ENCODE measurements at places on chromosomes 13 and 19.
A peak's percentile ranks its signal among the peaks of the same experiment; 100 is the strongest.

- DNase-seq, result no peak
Measured at GRCh38 chr13:48478391-48478790, 54.5 kb downstream of the RCBTB2 start.

DNA sequence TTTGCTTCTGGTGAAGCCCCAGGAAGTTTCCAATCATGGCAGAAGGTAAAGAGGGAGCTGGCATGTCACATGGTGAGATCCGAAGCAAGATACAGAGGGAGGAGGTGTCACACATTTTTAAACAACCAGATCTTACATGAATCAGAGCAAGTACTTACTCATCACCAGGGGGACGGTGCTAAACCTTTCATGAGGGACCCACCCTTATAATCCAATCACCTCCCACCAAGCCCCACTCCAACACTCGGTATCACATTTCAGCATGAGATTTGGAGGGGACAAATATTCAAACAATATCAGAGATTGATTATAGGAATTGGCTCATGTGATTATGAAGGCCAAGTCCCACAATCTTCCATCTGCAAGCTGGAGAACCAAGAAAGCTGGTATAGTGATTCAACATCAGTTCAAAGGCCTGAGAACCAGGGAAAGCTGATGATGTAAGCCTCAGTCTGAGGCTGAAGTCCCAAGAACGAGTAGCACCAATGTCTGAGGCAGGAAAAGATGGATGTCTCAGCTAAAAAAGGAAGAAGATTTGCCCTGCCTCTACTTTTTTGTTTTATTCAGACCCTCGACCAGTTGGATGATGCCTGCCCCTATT is 58.6 kb upstream of the WDFY2 start:
- no peak for DNase-seq

DNA sequence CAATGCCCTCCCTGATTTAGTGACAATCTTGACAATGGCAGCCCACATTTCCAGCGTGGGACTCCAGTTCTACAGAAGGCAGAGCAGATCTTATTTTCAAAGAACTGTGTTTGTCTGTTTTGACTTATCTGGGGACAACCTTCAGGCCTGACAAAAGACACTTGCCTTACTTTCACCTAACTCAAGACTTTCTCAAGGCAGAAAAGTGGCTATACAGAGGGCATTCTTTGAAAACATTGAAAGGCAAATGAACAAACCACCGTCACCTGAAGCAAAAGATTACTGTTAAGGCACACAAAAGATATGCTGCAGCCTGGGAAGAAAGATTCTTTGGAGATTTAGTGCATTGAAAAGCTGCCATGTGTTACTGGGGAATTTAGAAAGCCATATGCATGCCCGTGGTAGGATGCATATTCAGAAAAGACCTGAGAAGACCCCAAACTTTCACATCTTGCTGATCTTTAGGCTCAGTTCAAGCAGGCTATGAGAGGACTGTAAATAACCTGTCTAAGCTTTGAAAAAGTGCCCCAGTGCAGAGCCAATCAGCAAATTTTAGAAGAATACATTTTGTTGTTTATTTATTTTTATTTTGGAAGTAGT is 82.8 kb downstream of the TSC22D1 start:
- no peak for DNase-seq

DNA sequence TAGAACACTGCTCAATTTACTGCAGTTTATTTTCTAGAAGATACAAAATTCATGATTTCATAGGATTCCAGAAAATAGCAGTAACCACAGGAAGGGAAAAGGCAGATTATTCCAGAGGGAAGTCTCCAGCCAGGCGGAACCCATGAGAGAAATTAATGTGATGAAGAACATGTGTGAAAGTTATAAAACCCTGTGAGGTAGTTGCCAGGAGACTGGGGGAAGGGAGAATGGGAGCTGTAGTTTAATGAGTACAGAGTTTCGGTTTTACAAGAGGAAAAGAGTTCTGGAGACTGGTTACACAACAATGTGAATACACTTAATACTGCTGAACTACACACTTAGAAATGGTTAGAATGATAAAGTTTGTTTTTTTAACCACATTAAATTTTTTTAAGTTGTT is 14.2 kb upstream of the PDX1 start:
- DNase-seq, result no peak

DNA sequence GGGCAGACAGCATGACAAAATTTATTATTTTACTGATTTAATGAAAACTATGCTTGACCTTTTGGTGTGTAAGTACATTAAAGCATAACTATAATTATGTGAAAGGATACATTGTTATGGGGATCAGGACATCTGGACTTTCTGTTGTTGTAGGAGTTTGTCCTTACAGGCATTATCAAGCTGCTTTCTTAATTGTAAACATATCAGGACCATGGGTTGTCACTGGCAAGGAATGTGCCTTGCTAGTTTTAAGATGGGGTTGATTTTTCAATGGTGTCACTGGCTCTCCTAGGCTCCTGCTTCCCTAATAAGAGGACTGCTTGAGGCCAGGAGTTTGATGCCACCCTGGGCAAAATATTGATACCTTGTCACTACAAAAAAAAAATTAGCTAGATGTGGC is 32.6 kb downstream of the KBTBD6 start:
- no peak for DNase-seq

DNA sequence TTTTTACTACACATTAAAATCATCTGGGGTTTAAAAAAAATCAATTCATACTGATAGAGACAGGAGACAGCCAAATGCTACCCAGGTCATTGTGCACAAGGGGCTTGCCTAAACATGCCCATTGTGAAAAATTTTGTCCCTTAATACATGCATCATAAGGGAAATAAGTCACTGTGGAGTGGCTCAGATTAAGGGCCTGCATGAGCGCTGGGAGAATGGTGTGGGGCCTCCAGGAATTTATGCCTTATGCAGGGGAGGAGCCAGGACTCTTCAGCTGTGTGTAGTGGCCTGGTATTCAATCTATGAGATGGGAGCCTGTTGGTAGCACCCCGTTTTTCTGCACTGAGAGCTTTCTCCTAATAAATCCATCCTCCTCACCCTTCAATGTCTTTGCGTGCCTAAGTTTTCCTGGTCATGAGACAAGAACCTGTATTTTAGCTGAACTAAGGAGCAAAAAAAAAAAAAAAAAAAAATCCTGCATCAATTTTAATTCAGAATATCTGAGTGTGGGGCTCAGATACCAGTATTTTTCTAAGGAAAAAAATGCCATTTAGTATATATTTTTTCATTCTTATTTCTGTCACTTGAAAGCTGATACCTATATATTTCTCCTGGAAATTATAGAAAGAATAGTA is 997.6 kb upstream of the ATXN8OS start:
- DNase-seq, result no peak

DNA sequence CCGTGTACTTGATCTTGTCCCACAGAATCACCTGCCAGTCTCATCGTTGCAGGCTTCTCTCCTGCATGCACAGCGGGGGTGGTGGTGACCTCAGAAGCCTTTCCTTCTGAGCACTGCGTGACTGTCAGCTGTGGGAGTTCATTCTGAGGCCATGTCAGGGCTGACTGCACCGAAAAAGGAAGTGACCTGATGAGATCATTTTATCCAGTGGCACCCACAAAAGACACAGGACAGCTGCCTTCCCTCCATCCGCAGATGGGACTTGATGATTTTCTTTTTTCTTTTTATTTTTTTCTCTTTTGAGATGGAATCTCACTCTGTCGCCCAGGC is 89.7 kb downstream of the RAB20 start:
- no peak for DNase-seq

- no peak for DNase-seq
Measured at GRCh38 chr19:30640252-30640965, 268.2 kb downstream of the ZNF536 start.

DNA sequence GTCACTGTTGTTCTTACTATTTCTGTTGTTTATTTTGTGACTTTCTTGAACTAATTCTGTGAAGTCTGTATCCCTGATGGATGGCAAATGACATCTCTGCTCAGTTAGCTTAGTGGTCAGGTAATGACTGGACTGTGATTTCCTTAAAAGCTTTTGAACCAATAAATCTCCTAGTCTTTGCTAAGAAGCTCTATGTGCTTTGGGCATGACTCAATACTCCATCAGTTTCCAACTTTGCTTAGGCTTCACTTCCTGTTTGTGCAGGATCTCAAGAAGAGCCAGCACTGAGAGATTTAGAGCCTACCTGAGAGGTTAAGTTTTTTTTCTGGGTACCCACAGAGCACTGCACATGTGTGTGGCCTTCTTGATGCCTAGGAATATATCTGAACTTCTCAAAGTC is 329.7 kb upstream of the HTR2A start:
- no peak for DNase-seq

DNA sequence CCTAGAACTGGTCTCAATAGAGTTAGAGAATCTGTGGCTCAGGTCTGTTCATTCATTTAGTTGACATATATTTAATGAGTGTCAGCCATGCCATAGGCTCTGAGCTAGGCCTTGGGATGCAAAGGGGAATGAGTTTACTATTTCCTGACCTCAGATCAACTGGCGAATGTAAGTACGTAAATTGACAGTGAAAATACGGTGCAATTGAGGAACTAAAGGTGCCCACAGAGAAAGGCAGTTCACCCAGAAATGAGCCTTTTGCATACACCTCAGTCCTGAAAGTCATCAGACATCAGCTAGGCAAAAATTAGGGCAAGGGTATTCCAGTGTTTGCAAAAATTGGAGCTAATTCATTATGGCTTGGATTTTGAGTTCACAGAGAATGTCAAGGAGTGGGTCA is 20.6 kb upstream of the UPF3A start:
- no peak for DNase-seq

GRCh38 chr19:49006905-49007304 is 10.0 kb downstream of the LHB start:
- DNase-seq, result no peak

DNA sequence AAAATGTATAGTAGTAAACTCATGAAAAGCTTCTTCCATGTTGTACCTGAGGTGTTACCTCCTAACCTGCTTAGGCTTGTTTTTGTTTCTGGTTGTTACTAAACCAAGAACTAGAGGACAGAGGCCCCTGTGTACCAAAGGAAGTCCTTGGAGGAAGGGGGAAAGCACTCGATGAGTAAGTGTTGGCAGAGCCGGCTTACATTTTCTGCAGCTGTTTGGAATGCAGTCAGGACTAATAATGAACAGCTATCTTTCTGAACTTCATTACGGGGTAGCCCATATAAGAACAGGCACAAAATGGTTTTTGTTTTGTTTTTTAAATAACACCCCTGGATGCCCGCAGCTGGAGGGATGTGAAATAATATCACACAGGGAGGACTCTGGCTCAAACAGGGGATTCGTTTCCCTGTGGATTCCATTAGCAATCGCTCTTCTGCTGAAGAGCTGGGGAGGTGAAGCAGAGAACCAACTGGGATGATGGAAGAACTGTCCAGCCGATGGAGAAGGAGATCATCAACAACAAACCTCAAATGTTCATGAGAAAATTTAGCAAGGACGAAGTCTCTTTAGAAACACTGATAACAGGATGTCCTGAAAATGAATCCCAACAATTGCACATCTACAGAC is 214.2 kb upstream of the MAB21L1 start:
- no peak for DNase-seq

- peak; percentile 21 for DNase-seq
Measured at GRCh38 chr19:4338441-4339355, at the start of gene STAP2. Gene STAP2 (minus strand): TSS chr19:4338827. CDS start chr19:4338753, 74 bp downstream.

DNA sequence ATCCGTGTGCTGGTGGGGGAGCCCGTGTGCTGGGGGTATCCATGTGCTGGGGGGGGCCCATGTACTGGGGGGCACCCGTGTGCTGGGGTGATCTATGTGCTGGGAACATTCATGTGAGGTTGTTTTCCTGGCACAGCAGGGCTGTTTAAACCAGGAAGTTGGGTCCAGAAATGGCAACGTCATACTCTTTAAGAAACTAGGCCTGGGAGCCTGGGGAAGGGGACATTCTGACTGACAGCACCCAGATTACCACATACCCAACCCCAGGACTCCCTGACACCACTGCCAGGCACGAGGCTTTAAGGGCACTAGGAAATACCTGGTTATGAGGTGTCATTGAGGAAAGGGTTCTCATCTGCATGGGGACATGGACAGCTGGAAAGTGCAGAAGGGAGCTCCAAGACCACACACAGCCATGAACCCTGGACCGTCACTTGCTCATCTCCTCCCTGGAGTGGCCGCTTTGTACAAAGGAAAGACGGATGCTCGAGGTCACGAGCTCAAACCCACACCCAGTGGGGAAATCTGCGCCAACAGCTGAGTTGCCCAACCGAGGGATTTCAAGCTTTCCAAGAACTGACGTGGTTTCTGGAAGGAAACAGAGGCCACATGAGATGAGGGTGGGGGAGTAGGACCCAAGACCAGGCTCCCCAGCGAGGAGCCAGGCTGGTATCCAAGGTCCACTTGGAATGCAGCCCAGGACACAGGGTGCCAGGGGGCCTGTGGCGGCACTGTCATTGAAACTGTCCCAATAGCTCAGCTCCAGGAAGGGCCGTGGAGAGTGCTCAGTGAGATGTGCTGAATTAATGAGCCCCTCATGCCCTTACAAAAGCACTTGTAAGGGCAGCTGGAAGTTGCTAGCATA is 40.9 kb downstream of the RAB20 start:
- no peak for DNase-seq

GRCh38 chr19:32164384-32164992 is 180.9 kb upstream of the ZNF507 start:
- DNase-seq, result no peak

- DNase-seq, result no peak
Measured at GRCh38 chr19:32404933-32405430, 588 bp upstream of the DPY19L3 start.

DNA sequence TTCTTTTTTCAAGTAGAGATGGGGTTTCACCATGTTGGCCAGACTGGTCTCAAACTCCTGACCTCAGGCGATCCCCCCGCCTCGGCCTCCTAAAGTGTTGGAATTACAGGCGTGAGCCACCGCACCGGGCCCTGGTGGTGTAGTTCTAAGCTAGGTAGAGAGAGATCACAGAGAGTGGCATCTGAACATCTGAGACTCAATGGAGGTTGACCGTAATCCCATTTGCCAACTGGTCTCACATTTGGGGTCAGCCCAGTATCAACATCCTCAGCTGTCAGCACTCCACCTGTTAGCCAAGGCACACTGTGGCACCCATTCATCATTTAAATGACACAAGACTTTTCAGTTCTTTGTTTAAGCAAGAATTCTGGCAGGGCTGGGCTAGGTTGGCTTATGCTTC is 8.1 kb downstream of the SELENOW start:
- DNase-seq, result no peak

- DNase-seq, result no peak
Measured at GRCh38 chr19:45814166-45814780, 835 bp downstream of the RSPH6A start.

- DNase-seq, result no peak
Measured at GRCh38 chr19:46205183-46205984, 24.2 kb upstream of the IGFL1 start.

DNA sequence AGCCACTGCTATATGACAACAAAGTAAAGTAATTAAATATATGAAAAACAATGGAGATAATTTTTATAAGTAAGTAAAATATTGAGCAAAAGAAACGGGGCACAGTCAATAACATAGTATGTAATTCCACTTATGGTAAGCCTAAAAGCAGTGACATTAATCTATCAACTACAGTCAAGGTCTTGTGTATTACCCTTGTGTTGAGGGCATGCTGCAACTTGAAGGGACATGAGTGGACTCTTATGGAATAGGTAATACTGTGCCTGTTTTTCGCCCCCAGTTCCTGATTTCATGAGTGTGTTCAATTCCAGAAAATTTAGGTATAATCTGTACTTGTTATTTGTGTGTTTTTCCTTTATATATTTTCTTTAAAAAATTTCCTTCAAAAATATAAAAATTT is 201.3 kb upstream of the SLITRK6 start:
- no peak for DNase-seq

GRCh38 chr19:2588081-2588777 is 112.3 kb downstream of the GADD45B start:
- no peak for DNase-seq
